ENCODE measurements at places on chromosomes 6 and 20.
A peak's percentile ranks its signal among the peaks of the same experiment; 100 is the strongest.

DNA sequence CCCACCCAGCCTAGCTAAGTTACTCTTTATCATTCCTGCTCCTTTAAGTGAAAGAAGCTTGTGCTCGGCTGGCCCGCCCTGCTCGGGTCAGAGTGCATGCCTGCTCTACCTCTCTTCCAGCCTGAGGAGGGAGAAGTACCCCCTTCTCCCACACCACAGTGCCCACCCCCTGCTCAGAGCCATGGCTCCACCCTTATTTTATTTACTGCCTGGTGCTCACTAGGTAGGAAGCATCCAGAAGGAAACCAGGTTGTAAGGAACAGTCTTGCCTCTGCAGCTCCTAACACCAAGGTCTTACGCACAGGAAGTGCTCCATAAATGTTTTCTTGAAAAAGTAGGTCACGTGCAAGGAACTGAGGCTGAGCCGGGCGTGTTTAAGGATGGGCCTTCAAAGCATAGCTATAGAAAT, 105.7 kb upstream of the SNX9 start:
- no peak for DNase-seq

DNA sequence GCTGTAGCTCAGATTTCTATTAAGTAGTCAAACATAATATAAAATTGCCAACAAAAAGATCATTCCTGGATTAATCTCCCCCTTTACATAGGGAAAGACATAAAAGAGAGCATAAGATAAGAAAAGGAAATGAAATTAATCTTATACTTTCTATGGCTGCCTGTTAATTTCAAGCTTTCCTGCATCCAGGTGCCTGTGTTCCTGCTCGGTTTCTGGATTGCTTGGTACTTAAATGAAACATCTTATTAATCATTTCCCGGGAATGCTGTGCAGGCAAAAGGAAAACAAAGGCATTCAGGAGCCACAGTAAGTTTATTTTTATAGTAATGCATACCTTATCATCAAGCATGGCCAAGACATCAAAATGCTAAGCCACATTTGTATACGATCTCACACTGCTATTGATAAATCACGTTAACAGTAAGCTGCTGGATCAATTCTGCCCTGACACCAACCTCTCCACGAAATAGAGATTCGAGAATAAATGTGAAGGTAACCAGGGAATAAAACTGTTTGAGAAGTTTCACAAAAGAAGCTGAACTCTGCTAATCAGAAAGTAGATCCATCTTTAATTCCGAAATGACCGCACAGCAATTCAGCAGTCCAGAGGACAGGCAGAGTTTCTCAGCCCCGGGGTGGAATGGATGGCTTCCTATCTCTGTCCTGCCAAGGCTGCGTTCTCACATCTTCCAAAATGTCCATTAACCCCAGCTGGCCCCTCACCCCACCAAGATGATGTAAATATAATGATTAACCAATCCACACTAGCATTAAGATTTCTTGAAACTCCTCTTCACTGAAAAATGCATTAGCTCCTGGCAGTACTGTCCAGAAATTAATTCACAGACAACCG, 32.6 kb upstream of the APCDD1L start:
- no peak for DNase-seq

DNA sequence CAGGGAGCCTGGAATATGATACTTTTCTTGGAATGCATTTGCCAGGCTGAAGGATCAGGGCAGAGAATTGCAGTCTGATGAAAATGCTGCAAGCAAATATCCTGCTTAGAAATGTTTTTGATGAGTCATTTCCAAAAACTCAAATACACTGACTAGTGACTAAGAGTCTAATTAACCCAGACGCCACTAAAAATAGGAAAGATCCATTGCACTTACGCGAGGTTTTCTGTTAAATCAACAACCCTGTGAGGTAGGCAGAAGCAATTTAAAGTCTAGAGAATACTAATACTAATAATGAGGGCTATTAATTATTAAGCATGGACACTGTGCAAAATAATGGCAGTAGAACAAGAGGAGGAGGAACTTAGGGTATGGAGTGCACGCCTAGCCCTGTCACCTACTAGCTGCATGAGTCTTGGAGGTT, 130.1 kb upstream of the DOK5 start:
- no peak for DNase-seq

DNA sequence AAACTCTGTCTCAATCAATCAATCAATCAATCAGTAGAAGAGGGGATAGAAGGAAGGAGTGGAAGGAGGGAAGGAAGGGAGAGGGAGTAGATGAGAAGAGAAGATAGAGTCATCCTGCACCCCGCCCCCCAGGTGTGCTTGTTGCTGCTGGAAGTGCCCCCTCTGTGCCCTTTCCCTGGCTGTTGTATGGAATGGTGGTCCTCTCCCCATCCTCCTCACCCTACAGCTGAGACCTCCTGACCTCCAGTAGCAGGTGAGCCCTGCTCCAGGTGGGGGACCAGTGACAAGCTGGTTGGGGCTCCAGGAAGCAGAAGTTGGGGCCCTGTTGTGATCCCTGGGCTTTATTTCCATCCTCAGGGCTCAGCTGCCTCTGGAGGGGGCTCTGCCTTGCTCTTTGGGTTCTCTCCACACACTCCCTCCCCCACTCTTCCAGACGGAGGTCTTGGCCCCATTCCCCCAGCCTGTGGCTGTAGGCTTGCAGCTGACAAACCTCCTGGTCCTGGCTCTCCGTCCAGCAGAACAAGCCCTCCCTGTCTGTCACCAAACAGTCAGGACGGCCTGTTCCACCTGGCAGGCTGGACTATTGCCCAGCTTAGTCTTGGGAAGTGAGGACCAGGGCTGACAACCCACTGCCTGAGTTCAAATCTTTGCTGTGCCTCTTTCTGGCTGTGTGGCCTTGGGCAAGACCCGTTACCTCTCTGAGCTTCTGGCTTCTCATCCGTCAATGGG, 26.0 kb upstream of the SCRT2 start:
- DNase-seq: no peak

GRCh38 chr6:9659848-9660247, 755.0 kb downstream of the TFAP2A start:
- no peak for DNase-seq

GRCh38 chr6:141833001-141833655, 299.6 kb upstream of the GJE1 start:
- no peak for DNase-seq

- peak; percentile 45 for DNase-seq
Measured at GRCh38 chr20:17505636-17506517, 25.3 kb downstream of the BFSP1 start.

- DNase-seq: no peak
Measured at GRCh38 chr20:10307359-10307735, 88.7 kb downstream of the SNAP25 start.

GRCh38 chr20:22385602-22386305, 198.6 kb downstream of the FOXA2 start:
- DNase-seq: no peak

- no peak for DNase-seq
Measured at GRCh38 chr6:73109659-73110058, 115.6 kb downstream of the KHDC1L start.

DNA sequence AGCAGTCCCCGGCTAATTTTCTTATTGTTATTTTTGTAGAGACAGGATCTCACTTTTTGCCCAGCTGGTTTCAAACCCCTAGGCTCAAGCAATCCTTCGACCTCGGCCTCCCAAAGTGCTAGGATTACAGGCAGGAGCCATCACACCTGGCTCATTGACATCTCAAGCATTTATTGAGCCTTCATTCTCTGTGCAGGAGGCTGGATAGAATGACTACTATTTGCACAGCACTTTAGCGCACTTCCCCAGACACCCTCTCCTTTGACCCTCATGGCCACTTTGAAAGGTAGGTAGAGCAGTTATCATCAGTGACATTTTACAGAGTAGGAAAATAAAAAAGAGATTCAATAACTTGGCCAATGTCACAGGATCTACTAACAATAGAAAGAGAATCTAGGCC, 124.0 kb upstream of the STXBP5 start:
- DNase-seq: no peak

- no peak for DNase-seq
Measured at GRCh38 chr6:99146711-99147110, 199.0 kb upstream of the FBXL4 start.

DNA sequence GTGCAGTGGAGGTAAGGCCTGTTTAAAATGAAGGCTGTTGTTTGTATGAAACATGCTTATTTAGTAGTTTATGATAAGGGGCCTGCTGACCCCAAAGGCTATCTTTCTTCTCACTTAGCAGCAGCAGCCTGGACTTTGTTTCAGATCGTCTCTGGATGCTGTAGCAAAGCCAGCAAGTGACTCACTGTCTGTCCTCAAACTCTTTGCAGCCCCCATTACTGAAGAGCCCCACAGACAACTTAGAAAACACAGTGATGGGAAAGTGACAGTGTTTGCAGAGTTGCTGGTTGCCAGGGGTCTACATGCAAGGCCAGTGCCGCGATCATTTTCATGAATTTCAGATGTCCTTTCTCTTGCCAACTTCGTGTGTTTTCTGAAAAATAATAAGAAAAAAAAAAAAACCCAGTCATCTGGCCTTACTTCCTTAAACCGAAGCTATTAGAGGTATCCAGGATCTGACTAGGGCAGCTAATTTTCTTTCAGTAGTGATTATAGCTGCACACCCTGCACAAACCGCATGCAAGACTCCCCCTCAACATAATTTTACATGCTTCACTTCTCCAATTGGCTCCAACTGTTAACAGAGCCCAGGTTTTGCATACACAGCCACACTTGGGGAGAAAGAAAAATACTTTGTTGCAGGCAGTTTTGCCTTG, 11.6 kb upstream of the F13A1 start:
- no peak for DNase-seq

DNA sequence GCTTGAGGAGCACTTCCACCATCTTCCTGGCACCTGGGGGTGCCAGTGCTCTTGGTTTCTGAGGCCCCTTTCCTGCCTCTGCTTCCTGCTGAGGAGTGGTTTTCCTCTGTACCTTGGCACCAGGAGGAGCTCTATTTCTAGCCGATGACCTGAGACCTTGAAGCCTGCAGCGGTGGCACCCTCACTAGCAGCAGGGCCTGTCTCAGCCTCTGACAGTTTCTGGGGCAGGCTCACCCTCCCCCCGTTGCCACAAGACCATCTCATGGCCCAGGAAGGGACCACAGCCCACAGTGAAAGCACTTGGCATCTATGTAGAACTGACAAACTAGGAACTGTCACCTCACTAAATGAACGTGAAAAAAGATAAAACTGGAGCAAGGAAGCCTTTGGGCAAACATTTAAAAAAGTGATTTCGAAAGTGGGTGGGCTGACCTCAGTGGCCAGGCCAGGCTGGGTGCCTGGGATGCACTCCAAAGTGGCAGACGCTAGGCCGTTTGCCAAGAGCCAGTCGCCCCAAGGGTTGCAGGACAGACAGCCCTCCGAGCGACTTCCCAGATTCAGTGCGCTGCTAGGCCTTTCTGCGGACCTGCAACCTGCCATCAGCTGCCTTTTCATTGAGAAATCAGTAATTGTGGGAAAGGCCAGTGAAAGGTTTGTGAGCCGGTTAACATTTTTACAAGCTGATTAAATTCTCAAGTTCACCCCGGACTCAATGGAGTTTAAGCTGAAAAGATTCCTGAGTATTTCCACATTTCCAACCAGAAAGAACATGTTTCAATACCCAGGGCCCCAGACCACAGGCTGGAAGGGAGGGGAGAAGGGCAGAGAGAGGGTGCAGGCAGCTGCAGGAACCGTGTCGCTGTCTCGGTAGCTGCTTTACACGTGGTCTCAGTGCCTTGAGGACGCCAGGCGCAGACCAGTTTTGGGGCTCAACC, 303.7 kb downstream of the ESR1 start:
- no peak for DNase-seq

DNA sequence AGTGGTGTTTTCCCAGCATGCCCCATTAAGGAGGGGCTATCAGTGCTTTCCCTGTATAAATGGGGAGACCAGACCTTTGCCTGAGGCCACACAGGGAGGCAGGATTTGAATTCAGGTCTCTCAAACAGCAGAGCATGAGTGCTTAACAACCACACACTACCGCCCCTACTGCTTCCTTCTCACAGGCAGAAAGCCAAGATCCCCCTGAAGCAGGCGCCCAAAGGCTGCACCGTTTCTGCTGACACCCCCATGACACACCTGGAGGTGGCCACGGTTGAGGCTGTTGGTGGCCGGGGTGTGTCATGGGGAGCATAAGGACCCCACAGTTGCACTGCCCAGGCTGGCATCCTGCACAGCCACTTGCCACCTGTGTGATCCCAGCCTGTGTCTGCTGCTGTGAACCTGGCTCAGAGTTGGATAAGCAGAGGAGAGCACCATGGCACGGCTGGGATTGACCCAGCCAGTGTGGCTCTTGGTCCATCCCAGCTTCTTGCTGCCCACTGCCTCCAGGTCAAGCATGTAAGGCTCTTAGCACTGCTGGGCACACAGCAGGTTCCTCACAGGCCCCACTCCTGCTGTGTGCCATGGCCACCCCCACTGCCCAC, 28.3 kb downstream of the PCK1 start:
- no peak for DNase-seq

GRCh38 chr6:76835293-76835692, 628.0 kb downstream of the HTR1B start:
- DNase-seq: no peak

GRCh38 chr20:57474205-57474604, 50.7 kb downstream of the CTCFL start:
- no peak for DNase-seq

GRCh38 chr6:143765422-143766184, 77.5 kb upstream of the LTV1 start:
- no peak for DNase-seq

- DNase-seq: no peak
Measured at GRCh38 chr6:149043476-149044130, 273.9 kb upstream of the TAB2 start.

DNA sequence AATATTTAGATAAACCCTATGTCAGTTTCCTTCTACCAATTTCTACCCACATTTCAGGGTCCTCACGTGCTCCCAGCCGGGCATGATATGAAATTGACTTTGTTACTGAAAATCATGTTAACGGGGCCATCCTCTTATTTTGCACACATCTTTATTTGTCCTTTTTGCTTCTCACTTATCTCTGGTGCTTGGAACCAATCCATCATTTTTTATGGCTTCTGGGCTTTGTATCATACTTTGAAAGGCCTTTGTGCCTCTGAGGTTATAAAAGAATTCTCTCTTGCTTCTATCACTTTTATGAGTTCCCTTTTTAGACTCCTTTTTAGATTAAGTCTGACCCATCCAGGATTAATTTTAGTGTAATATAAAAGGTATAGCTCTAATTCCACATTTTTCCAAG, 117.1 kb upstream of the PRND start:
- no peak for DNase-seq

DNA sequence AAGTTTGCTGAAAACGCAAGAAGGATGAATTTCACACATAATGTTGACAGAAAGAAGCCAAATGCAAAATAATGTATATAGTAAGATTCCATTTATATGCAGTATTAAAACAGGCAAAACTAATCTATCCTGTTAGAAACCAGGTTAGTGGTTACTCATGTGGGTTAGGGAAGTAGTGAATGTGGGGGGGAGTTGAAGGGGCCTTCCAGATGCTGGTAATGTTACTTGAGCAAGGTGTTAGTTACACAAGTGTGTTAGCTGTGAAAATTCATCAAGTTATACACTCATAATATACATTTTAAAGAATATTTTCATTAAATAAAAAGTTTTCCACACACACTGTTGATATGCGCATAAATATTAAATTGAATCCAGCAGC, 29.8 kb downstream of the USP45 start:
- DNase-seq: no peak

Data from stimulated activated CD4-positive, alpha-beta T cell treated with anti-CD3 and anti-CD28 coated beads, Interleukin-12 subunit alpha, Interleukin-12 subunit beta, amount 100 ng/mL, for 48 hours (primary cell).